Kidney glomerular epithelial cell (primary cell): ENCODE measurements at places on chromosomes 16 and 17.

- no peak for DNase-seq
Observed at GRCh38 chr17:59752446-59752845, 45.0 kb downstream of the VMP1 start.

GRCh38 chr17:13311306-13311705, 290.4 kb downstream of the HS3ST3A1 start:
- DNase-seq, result no peak

DNA sequence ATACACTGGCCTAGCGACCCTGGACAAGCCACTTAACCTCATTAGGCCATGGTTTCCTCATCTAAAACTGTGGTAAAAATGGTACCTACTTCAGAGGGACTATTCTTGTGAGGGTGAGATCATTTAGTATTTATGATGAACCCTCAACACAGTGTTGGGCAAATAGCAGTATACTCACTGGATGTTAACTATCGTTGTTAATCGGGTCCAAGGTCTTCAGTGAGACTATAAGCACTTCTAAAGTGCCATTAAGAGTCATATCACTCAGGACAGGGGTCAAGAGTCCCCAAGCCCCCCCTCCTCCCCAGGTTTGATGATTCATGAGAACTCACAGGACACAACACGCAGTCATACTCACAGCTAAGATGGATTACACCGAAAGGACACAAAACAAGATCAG, 11.0 kb downstream of the TK2 start:
- no peak for DNase-seq

GRCh38 chr17:35750526-35751395, 2.3 kb downstream of the GAS2L2 start:
- no peak for DNase-seq

DNA sequence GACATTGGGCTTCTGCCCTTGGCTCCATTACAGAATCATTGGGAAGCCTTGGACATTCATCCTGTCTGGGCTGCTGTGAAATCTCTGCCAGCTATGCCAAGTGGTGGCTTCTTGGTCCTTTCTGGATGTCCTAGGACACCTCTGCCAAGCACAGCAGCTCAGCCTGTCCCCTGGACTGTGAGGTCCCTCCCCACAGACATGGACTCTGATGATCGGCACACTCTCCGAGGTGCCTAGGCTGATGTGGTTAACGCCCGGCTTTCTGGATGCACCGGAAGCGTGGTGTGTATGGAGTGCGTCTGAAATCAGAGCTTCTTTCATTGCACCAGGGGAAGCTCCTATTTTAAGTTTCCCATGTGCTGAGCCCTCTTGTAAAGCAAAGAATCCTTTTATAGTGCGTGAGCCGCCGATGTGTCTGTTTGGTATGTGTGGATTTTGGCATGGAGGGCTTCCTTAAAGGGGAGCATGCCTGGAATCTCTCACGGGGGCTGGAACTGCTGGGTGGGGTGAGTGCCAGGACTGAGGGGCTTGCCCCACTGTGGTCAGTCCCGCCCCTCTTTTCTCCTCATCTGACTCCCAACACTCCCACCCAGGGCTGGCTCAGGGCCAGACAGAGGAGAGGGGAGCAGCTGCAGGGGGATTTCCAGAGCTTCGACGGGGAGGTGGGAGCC, 7.0 kb upstream of the ARHGAP23 start:
- no peak for DNase-seq

- DNase-seq, result no peak
Observed at GRCh38 chr17:50917418-50917743, 51.2 kb upstream of the TOB1 start.

- no peak for DNase-seq
Observed at GRCh38 chr16:1333149-1333812, at the start of gene BAIAP3. Gene BAIAP3, plus strand, starts transcription at chr16:1333645. Its CDS starts 4,905 bp downstream, at chr16:1338550.

DNA sequence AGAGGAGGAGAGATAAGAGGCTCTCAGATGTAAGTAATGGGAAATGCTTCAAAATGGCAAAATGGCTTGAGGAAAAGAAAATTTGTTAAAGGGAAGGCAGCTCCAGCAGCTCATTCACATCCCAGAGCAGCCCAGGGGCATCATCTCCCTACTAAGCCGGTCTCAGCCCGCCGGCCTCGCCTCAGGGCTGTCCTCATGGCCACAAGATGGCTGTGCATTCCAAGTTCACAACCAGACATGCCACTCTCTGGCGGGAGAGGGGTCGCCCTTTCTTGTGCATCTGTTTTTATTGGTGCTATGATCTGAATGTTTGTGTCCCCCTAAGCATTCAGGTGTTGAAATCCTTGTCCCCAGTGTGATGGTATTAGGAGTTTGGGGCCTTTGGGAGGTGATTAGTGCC, 13.5 kb upstream of the SLC47A2 start:
- no peak for DNase-seq

DNA sequence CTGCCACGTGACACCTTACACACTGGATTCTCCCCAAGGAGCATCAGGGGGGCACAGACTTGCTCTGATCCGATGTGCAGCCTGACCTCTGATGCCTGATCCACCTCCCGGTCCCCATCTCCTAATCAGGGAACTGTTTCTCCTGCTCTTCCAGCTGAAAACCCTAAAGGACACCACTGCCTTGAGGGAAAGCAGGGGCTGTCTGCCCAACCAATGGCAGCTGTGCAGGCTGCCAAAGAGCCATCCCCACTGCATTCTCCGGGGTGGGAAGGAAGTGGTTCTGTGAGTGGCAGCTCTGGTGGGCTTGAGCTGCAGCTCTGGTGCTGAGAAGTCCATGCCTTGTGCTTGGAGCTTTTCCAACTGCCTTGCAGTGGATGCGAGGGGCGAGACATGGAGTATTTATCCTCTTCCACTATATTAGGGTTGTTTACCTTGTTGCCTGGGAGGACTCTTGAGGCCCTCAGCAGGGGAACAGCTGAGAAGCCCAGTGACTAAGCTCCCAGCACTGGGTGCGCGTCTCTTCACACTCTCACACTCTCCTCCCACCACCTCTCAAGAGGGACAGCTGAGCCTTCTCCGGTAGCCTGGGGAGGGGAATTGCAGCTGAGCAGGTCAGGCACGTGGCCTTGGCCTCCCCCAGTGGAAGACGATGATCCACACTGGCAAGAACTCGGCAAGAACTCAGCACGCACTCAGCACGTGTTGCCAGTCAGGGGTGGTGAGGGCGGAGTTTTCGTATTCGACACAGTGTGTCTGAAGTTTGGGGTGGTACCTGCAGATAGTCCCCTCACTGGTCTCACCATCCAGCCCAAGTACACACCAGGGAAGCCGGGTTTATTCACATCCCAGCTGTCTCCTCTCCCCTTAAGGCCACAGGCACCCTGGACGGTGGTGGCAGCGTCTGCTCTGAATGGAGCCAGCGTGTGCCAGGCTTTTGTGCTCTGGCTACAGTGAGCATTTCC, 21.1 kb upstream of the SPATA32 start:
- DNase-seq, result no peak

GRCh38 chr17:50154604-50155003, 4.1 kb upstream of the PPP1R9B start:
- DNase-seq, result no peak
